GM03348 (cell line): ENCODE measurements at places on chromosomes 4 and X.

DNA sequence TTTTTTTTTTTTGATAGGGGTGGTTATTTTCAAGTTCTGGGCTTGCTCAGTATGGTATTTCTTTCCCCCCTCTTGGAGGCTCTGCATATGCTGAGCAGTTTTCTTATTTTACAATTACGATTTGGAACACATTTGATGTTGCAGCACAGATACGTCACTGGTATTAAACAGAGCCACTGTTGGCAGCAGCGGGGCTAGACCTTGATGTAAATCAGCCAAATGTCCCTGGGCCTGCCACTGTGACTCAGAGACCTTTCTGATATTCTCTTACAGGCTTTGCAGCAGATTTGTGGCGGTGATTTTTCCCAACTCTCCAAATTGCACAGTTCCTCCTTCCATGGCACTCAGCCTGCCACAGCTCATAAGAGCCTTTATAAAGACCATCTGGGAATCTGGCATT, 81.1 kb downstream of the VMA21 start:
- no peak for DNase-seq

GRCh38 chr4:140688711-140689598, 67.2 kb downstream of the TBC1D9 start:
- DNase-seq = peak; percentile 10

DNA sequence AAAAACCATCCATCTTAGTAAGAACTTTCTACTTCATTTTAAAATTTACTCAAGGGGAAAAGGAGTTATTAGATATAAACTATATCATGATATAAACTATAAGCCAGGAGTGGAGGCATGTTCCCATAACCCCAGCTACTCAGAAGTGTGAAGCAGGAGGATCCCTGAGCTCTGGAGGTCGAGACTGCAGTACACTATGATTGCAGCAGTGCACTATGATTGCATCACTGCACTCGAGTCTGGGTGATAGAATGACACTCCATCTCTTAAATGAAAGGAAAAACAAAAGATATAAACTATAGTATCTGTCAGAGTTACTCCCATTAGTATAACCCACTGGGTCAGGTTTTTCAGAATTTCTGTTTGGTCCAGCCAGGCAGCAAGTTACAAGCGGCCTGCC, 47.6 kb downstream of the RPS3A start:
- DNase-seq = no peak

- no peak for DNase-seq
These were observed 18.7 kb upstream of the DDIT4L start for GRCh38 chr4:100208964-100209363.

GRCh38 chr4:38090455-38091246, 130.5 kb downstream of the PTTG2 start:
- no peak for DNase-seq
